ENCODE measurements at places on chromosomes 2 and 18.
A peak's percentile ranks its signal among the peaks of the same experiment; 100 is the strongest.

- no peak for ATAC-seq
Measured at GRCh38 chr2:56674084-56674483, 490.3 kb downstream of the CCDC85A start.

GRCh38 chr2:20596193-20596972 lies 54.5 kb downstream of the HS1BP3 start:
- peak; percentile 58 for ATAC-seq

DNA sequence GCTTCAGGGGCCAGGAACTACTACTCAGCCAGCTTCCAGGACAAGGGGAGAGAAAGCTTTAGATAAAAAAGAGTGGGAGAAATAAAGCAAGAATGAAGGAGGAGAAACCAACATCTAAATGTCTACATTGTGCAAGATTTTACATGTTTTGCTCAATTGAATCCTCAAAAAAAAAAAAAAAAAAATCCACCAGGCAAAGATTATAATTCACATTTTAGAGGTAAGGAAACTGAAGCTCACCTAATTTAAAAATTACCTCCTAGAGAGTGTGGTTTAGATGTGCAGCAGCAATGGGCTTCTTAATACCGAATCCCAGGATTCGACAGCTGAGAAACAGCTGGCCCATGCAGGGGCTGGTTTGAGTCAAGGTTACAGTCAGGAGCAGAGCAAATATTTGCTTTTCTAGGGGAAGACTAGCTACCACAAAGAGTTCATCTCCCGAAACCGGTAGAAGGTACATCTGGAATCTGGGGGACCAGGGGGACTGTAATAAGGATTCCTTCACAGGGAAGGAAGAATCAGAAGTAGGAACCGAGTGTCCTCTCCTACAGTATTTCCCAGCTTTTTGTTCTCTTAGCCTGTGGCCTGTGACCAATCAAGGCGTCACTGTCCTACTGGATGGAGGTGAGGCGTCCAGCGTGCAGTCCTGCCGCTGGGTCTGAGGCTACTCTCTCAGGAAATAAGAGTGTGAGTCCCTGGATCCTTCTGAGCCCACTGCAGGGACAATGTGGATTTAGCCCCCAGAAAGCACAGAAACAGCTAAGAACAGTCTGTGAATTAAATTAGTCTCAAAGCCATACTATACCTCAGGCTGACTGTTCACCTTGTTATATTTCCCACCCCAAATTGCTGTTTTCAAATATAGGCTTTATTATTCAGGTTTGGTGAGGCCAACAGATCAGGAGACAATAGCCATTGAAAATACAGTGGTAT lies 42.3 kb downstream of the IL1R2 start:
- ATAC-seq = no peak

DNA sequence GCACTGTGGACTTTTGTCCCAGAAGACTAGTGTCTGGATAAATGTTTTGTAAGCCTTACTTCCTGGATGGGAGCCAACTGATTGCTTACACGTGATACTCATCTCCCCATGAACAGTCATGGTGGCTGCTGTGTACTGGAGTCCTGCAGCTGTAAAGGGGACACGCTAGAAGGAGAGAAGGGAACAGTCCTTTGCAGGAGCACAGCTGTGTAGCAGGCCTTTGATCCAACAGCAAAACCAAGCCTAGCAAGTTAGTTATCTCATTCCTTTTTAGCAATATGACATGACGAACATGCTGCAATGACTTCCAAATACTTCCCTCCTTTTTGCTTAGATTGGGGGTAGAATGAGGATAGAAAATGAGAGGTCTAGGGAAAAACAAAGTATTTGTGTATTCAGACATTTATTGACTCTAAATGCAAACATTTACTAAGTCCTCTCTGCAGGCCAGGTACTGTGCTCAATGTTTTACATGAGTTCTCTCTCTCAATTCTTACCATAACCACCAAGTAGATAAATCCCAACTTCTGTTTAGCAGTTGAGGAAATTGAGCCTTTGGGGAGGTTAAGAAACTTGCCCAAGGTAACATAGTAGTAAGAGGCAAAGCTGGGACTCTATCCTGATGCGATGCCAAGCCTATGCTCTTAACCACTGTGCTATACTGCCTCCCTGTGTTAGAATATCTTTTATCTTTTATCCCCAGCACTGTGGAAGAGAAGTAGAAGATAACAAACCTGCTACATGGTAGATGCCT lies 55.4 kb upstream of the CD28 start:
- peak; percentile 61 for ATAC-seq

DNA sequence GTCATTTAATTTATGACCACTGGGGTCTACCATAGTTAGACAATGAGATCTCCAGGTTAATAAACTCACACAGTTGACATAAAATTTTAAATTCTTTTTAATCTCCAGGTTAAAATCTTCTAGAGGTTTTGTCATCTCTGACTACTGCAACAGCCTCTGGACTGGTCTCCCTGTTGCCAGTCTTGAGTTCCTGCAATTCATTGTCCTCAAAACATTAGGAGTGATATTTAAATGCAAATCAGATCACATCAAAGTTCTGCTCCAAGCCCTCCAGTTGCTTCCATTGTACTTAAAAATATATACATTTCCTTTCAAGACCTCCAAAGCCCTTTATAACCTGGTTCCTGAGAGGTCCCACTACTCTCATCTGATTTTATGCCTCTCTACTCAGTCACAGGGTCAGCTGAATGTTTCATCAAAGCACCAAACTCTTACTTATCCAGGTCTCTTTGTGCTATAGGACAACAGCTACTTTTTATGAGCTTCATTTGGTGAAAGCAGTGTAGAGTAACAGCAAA lies 18.6 kb upstream of the LINC00305 start:
- no peak for ATAC-seq

- ATAC-seq = no peak
Measured at GRCh38 chr2:647003-647560, 30.1 kb downstream of the TMEM18 start.

DNA sequence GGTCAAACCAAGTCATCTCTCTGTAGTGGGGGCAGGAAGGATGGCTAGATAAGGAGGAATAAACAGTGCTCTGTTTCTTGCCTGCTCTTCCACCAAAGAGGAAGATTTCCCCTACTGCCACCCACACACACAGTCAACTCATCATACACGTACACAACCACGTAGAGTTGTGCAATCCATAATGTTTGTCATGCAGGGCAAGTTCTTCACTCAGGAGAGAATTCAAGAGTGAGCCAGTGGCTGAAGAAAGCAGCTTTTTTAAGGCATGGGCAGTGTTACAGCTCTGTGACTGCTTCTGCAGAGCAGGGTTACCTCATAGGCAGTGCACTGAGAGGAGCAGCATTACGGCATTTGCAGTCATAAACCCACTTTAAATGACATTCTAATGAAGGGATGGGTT lies 283.0 kb downstream of the RND3 start:
- ATAC-seq = no peak

GRCh38 chr2:10267036-10267435 lies 35.7 kb upstream of the HPCAL1 start:
- no peak for ATAC-seq

DNA sequence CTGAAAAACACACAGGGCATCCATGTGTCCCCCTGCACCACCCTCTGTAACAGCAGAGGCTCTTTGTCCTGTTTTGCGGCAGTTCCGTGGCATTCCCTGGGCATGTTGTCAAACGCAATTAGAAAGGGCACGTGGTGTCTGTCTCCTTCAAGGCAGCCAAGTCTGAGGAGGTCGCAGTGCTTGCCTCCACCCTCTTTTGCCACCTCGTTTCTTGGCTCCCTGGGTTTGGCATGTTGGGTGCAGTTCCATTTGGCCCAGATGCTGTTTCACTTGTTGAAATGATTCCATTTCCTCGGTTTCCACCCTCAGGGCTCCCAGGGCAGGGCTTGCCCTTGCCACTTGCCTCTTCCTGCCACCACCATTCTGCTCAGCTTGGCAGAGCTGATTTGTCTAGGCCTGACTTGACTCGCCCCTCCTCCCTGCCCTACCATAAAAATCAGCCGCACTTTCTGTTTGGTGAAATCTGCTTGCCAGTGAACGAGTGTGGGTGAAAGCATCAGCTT lies 12.4 kb downstream of the CCL20 start:
- no peak for ATAC-seq

- no peak for ATAC-seq
Measured at GRCh38 chr18:23912356-23912755, 102.2 kb upstream of the TTC39C start.

DNA sequence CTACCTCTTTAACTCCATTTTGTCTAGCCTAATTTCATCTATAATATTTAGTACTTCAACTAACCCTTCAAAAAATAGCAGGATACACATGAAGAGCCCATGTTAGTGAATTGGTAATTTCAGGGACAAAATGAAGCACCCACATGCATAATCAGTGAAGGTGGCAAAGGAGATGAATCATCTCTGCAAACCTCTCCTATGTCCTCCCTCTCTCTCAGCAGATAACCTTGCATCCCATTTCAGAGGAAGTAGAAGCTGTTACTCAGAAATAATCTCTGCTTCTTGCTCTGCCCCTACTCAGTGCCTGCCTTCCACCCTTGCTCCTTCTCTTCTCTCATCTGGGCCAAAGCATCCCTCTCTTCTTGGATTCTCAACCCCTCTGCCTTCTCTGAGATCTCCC lies 60.2 kb upstream of the CAVIN2 start:
- no peak for ATAC-seq

GRCh38 chr2:237563816-237564215 lies 2.6 kb upstream of the PRLH start:
- ATAC-seq = no peak

DNA sequence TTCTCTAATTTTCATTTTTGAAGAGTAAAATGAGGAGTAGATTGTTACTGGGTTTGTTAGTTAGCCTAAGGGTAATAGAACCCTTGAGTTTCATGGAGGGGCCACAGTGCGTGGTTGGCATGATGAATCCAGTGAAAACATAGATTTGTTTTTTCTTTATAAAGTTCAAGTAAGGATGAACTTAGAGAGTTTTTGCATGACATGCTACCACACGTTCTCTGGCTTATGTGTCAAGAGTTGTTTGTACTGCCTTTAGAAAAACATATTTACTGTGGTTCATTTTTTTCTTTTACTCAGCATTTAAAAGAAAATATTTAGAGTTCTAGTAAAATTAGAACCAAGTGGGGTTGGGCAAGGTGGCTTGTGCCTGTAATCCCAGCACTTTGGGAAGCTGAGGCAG lies 21.8 kb downstream of the RBM44 start:
- ATAC-seq = no peak

DNA sequence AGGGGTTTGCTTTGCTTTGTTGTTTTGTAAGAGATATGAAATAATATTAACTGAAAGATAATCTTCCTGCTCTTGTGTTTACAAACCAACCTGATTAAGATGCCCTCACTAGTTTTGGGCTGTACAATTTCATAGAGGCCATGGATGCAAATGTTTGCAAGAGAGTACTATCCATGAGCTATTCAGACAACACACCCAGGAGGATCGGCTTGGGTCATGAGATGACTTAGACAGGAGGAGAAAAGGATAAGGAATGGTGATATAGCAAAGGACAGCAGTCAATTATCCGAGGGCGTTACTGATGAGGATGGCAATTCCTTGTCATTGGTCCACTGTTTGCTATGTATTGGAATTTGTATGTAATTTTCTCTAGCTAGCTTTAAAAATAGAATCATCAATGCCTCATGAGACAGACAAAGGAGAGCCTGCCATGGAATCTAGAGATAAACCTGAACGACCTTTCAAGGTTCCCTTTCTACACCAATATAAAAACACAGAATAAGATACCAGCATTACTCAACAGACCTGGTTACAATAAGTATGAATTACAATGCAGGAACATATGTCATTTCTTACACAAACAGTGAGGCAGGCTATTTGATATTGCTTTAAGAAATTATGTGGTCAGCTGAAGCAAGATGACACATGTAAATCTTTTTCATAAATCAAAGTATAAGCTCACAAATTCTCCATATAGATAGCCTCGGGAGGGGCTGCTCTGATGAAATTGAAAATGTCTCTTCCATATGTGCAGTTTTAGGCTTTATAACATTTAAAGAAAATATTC lies 54.4 kb upstream of the SOS1 start:
- ATAC-seq = no peak

DNA sequence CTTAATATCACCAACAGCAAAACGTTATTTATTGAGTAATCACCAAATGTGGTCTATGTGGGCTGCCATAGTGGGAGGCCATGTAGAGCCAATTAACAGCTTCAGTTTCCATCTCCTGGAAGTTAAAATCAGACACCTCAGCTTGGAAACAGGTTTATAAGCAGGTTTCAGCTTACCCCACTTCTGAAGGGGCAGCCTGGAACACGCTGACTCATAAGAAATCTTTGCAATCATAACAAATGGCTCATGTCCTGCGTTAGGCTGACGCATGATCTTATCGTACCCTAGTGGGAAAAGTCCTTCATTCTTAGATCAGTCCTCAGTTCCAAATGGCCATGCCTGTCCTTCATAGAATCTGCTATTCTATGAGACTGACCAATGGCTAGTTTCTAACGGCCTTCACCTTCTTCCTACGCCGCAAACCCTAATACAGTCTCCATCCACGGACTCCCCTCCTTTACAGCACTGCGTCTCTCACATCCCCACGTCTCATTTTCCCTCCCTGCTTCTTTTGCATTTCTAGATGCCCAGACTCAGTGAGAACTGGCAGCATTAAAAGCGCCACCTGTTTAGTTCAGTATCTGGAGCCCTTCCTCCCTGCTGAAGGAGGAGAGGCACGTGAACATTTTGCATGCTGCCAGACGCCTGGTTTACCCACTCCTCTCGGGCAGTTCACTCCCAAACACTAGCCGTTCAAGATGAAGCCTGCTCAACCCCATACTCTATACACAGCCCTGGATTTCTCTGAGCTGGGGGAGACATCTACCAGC lies 24.2 kb upstream of the BZW1 start:
- ATAC-seq = no peak

GRCh38 chr2:10297959-10298531 lies 4.7 kb upstream of the HPCAL1 start:
- ATAC-seq = no peak

DNA sequence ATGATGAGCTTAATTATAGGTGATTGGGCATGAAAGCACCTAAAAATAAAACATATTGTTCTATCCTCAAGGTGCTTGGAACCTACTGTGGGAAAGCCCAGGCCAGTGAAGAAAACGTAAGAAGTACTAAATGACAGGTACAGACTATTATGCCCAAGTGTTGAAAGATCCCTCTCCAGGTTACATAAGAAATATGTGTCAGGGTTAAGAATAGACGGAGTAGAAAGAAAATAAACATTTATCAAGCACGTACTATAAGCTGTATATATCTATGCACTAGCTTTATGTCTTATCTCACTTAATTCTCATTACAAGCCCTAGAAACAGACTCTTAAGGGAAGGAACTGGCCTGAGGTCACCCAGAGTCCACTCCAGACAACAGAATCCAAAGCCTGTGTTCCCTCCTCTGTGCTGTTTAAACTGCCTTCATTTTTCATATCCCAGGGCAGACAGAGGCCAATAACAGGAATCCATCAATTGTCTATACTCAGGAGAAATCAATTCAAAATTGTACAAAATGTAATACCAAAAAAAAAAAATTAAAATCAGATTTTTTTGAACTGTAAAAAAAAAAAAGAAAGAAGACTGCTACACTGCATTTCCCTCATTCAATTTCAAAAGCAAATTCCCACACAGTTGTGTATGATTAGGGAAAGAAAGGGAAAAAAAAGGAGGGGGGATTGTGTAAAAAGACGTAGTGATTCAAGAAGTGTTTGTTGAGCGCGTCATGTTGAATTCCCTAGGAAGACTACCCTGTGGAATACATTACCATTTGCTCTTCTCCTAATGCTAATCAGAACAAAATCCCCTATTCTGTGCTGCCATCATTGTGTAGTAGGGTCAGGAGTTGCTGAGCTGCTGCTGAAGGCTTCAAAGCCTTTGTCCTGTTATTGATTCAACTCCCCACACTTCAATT lies 156.3 kb downstream of the IRS1 start:
- ATAC-seq = no peak

Data from stimulated activated memory B cell treated with anti-CD40 and anti-IgM and Interleukin-4, amounts not matched to agents 10 μg/mL and 1 μg/mL and 100 μg/mL, for 72 hours (primary cell).